ENCODE measurements at places on chromosomes 11 and 22.

DNA sequence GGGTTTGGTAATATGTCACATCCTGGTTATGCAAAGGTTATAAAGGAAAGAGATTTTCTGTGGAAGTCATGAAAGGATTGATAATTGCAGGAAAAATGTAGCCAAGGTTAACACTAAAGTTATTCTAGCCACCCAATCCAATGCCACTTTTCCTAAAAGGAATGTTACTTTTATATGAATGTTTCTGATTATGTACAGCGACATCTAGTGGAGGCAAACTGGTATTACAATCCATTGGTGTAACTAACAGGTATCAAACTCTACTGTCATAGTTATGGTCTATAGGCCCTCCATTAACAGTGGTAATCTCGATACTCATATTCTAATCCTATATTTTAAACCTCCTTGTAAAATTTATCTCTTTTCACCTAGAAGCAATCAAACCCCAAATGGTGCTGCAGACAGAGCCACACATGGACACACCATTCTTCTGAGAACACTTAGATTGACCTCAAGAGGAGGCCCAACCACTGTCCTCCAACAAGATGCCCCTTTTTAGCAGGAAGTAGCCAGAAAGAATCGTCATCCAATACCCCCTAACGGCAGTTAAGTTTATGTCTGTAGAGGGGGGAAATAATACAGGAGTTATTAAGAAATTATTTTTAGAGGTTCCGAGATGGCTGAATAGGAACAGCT lies 74.9 kb upstream of the RAG2 start:
- DNase-seq = no peak

- no peak for DNase-seq
Measured at GRCh38 chr11:23453522-23453921, 593.2 kb upstream of the CCDC179 start.

DNA sequence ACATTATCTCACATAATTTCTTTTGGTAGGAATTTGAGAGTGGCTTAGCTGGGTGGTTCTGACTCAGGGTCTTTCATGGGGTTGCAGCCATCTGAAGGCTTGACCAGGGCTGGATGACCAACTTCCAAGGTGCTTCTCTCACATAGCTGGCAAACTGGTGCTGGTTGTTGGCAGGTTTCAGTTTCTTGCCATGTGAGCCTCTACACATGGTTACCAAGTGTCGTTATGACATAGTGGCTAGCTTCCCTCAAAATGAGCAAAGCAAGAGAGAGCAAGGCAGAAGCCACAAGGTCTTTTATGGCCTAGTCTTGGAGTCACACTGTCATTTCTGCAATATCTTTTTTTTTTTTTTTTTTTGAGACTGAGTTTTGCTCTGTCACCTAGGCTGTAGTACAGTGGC lies 4.2 kb upstream of the TFIP11 start:
- no peak for DNase-seq

GRCh38 chr11:79040348-79040747 lies 400.5 kb downstream of the TENM4 start:
- DNase-seq = no peak

DNA sequence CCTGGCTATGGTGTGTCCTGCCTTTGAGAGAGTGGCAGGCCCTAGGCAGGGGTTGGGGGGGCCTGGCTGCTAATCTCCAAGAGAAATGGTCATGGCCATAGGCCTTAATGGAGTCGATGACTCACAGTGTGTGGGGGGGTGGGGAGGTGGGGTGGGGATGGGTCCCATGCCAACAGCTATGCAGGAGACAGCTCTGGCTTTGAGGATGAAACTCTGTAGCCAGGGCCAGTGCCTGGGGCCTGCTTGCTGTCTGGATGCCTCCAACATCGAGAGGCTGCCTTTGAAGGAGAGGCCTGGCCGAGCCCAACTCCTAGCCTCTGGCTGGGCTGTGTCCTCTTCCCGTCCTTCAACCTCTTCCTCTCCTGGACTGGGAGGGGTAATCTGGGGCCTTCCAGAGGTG lies 23.9 kb upstream of the TSPAN18 start:
- no peak for DNase-seq

DNA sequence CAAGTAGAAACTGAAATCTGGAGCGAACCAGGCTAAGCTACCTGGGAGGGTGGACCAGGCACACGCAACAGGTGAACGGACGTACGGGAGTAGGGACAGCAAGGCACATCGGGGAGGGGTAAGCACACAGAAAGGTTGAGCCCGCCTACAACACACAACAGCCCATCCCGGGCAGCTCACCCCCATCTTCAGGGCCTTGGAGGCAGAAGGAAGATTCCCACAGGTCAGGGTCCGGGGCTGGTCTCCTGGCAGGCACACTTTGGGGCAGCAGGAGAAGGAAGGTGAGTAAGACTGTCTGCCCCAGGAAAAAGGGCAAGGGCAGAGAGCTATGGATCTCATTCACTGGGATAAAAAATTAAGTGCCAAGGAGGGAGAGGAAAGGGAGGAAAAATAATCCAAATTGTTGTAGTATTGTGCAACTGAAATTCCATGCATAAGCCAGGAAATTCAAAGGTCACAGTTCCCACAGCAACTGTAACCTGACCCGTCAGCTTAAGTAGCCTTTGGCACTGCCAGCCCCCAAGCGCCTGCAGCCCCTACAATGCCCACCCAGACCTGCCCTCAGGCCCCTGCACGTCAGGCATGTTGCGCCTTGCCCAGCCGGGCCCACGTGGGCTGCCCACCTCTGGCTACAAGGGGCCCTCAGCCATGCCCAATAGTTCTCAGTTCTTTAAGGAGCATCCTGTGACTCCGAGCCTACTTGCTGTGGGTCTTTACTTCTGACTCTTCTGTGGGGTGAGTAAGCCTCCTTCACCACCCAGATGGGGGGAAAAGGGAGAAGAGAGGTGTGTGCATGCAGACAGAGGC lies 51.8 kb downstream of the MICAL3 start:
- DNase-seq = no peak

DNA sequence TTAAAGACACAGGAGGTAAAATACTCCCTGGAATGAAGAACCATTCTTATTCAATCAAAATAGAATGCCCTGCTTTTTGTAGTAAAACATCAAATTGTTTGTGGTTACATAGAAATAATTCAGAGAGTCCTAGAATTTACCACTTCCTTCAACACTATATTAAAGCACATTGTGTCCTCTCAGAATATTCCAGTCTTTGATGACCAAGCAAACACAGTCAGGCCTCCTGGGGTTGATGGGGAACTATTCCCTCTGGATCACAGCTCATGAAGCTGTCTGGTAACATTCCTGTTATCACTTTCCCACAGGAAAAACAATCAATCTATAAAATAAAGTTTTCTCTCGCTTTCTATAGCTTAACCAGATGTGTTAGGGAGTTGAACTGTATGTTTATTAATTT lies 389.3 kb downstream of the KCNA4 start:
- DNase-seq = no peak

DNA sequence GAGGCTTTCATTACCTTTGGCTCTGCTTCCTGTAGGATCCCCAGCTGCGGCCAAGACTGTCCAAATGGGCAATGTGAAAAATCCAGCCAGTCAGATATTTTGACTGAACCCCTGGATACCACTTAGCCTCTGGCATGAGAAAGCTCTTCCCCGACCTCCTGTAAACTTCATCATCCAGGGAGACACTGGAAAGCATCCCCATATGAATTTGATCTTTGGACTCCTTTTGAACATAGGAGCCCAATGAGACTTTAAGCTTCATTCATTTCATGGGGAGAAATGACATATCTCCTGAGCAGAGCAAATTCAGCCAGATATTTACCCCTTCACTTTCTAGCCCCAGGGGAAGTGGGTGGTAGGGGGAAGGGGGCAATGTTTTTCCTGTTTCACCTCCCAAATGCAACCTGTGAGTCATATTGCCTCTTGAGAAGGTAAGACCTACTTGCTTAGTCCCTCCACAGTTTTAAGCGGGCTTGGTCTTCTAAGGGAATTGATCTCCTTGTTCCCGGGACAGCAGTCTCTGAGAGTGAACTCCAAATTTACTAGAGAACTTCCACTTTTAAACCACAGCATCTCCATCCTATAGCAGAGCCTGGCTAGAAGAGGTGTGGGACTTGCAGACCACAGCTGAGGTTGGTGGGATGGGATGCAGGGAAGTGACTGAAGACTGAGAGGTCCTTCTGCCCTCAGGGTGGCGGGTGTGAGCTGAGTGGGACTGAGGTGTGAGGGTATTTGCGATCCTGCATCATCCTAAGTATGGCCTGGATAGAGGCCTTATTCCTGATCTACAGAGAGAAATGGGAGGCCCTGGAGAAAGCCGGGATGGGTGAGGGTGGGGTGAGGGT lies 20.3 kb upstream of the POU2AF1 start:
- DNase-seq = no peak

DNA sequence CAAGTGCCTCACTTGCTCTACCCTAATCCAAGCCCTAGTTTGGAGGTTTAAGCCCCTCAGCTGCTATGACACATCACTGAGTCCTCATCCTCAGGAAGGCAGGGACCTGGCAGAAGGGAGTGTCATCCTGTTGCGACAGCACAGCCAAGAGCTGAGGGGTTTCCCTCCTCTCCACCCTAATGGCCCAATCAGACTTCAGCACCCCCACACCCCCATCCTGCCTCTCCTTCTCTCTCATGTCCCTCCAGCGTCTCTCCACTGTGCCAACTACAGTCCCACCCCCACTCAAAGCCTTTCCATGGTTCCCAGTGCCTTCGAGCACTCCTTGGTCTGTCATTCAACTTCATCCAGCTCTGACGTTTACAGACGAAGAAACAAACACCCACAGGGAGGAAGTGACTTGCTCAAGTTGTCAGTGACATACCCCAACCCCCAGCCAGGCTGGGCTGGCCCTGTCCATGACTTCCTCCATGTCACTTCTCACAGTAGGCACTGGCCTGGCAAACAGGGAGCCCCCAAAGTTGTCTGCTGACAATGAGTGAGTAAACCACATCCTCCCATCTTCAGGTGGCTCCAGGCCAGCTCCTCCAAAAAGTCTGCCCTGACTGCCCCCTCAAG lies 15.6 kb downstream of the ARAP1 start:
- DNase-seq = no peak

GRCh38 chr11:103923451-103923931 lies 112.9 kb upstream of the DDI1 start:
- DNase-seq = peak; percentile 54

- DNase-seq = no peak
Measured at GRCh38 chr11:94325681-94326080, 21.3 kb downstream of the IZUMO1R start.

GRCh38 chr11:76524461-76524860 lies 79.6 kb downstream of the EMSY start:
- DNase-seq = no peak

DNA sequence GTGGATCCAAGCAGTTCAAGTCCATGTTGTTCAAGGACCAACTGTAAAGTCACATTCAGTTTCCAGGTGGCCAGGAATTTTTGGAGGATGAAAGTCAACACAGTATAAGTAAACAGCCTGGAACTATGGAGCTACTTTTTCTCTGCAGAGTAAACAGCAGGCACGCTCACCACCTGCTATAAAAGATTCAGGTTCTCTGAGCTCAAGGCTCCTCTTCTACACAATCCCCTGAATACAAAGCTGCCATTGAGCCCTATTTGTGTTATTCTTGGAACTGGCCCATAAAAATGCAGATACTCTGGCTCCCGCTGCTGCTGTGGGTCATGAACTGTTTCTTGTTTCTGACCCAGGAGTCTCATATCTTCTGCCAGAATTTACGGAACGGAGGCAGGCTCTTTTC lies 56.9 kb upstream of the PRR5 start:
- no peak for DNase-seq

DNA sequence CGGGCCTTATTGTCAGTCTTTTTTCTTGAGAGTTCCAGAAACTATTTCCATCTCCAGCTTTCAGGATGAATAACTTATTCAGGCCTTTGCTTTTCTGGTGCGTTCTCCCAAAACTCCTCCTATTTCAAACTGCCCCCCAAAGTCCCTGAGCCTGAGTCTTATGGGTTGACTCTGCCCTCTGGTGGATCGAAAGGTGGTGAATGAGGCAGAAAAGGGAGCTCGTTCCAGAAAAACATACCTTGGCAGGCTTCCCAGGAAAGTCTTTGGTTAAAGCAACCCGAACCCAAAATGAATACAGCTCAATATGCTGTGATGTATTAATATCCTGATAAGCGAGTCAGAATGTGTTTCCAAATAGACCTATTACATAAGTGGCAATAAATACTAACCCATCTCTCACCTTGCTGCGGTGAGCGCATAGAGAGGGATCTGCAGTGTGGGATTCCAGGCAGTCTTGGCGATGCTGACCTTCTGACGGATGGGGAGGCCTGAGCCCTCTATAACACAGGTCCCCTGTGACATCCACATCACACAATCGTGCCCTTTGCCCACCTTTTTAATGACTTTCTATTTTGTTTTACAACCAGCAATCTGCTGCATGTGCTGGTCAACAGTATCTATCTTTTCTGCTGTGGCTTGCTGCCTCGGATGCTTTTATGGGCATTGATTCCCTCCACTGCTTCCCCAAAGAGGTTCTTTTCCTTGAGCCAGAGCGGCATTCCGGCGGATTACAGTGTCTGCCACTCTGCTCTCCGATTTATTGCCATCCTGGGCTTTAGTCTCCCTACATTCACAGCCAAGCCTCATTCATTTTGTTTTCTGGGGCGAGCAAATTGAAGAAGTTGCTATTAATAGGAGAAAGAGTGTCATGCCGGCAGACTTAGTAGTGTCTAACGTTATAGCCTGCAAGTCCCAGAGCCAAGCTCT lies 756.8 kb downstream of the NTM start:
- DNase-seq = no peak

DNA sequence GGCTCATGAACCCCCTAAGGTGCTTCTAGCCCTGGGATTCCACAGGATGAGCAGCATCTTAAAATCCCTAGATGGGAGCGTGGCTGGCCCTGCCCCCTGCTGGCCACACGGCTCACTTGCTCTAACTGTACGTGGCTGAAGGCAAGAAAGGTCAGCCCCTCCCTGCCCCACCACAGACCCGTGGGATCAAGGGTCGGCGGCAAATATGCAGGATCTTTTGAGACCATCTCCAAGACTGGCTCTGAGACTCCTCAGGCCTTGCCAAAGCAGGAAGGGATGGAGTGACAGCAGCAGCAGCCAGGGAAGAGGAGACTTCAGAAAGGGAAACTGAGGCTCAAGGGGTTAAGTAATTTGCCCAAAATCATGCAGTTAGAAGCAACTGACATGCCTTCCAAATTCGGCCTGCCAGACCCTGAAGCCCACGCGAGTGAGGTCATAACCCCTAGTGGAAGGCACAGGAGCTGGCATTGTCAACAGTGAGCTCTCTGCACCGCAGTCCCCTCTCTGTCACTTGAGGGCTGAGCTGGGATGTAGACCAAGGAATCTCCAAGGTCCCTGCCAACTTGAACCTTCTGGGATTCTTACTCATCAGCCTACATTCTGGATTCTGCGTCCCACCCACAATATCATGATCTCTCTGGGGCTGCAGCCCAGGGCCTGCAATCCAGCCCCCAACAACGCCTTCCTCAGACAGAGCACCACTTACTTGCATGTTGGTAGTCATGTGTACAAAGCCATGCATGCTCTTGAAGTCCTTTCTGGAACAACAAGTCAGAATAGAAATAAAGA lies 31.4 kb downstream of the CREB3L1 start:
- no peak for DNase-seq
